ENCODE measurements at places on chromosomes 1 and 21.

DNA sequence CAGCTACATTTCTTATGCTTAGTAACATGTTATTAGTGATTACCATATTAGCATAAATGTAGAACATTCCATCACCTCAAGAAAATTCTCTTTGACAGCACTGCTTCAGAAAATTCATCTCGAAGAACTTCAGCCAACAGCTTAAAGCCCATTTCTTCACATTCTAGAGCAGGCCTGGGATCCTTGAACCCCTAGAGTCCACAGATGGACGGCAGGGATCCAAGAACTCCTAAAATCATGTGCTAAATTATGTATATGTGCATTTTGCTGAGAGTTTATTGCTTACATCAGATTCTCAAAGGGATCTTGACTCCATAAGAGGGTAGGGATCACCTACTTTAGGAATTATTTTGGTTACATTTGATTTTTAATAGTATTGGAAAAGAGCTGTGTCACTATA, 76.2 kb upstream of the TEKT2 start:
- DNase-seq: no peak

DNA sequence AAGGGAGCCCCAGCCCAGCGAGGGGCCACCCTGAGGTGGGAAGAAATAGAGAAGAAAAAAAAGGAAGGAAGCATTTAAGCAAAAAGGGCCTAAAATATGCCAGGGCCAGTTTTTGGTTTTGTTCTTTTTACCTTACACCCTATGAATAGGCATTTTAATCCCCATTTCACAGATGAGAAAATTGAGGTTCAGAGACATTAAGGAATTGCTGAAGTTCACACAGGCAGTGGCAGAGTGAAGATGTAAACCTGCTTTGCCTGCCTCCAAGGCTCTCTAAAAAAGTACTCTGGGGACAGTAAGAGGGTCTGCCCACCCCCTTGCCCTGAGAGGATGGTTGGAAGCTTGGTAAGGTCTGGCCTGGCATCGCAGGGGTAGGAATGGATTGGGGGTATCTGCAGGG, 19.8 kb downstream of the RAP1GAP start:
- DNase-seq: no peak

GRCh38 chr1:61930116-61930645, 187.9 kb downstream of the PATJ start:
- DNase-seq: no peak

DNA sequence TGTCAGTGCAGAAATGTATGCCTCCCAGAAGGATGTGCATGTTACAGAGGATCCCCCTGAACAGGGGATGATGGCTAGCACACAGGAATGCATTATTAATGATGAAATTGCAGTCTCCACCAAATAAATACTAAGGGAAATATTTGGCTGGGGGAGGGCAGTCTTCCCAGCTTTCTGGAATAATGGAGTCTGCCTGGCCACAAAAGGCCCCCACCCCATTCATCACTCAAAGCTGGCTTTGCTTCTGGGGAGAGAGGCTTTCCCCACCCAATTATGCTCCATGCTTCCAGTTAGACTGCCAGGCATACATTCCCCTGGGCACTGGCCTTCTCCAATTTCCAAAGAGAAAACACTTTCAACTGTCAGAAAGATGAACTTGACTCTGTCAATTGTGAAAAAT, 302.7 kb downstream of the SIPA1L2 start:
- no peak for DNase-seq

DNA sequence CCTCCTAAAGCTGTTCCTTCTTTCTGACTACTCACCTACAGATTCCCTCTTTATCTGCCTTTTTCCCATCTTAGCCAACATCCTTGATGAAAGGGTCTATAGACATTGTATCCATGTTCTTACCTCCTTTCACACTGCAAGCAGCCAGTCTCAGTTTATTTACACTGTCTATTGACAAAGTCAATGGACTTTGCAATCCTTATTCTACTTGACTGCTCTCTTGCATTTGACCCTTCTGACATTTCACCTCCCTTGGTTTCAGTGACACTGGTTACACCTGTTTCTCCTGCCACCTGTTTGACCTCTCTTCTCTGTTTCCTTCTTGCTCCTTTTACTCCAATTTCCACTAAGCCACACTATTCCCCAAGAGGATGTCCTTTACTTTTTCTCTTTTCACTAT, 224.0 kb upstream of the SNX7 start:
- no peak for DNase-seq

- DNase-seq: no peak
Observed at GRCh38 chr1:59768792-59769735, 45.7 kb upstream of the HOOK1 start.

DNA sequence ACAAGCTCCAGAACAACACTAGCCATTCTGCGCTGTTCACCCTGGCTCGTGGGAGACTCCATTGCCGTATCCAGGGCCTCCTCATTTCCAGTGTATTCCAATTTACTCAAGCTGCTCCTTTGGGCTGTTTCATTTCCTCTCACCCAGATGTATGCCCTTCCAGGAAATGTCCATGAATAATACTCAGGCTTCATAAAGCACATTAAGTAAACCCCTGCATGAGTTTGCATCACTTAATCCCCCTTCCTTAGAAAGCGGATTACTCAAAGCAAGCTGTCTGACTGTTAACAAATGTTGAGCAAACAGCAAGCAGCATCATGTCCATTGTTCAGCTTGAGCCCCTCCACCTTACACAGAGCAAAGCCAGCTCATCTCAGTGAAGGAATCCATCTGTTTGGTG, 403.6 kb upstream of the PBX1 start:
- no peak for DNase-seq

GRCh38 chr1:225684741-225685140, 31.8 kb upstream of the ENAH start:
- DNase-seq: no peak

- DNase-seq: no peak
Observed at GRCh38 chr1:227429447-227430359, 111.4 kb upstream of the CDC42BPA start.

DNA sequence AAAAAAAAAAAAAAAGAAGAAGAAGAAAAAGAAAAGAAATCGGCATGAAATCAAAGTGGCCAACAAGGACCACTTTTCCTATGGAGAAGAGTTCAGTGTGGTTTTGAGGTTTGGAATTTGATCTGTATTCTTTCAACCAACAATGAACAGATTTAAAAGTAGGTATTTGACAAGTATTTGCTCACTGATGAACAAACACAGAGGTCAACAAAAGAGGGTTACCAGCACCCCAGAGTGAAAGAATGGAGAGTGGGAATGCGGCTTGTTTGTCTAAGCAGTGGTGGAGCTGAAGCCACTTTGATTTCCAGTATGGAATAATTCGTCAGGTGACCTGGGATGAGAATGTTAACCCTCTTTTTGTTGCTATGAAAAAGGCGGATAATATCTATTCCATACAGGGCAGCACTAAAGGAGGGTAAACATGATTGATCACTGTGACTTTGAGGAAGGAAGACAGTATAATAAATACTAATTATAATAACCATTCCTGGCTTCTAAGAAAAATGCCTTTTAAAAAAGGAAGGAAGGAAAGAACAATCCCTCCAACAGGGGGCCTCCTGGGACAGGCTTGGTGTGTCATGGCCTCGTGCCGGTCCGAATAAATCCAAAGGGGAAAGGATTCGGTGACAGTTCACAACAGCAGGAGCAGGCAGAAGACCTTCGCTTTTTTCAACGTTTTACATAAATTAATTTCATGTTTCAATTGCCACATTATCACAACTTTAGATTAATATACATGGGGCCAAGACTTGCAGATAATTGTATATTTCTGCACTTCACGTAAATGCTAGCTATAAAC, 37.2 kb upstream of the SIM2 start:
- no peak for DNase-seq

DNA sequence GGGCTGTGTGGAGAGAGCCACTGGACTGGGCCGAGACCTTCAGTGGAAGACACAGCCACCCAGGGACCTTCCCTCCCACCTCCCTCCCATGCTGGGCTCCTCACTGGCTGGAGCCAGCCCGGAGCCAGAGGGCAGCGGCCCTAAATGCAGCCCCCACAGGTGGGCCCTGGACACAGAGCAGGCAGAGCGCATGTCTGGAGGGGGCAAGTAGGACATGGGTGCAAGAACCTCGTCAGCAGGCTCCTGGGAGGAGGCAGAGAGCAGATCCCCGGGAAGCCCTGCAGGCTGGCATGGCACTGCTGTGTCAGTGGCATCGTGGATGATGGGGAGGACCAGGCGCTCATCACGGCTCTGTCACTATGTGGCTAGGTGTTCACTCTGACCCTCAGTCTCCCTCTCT, 45.7 kb downstream of the DMRTB1 start:
- DNase-seq: no peak

GRCh38 chr1:87705233-87705632, 376.6 kb downstream of the LMO4 start:
- no peak for DNase-seq

DNA sequence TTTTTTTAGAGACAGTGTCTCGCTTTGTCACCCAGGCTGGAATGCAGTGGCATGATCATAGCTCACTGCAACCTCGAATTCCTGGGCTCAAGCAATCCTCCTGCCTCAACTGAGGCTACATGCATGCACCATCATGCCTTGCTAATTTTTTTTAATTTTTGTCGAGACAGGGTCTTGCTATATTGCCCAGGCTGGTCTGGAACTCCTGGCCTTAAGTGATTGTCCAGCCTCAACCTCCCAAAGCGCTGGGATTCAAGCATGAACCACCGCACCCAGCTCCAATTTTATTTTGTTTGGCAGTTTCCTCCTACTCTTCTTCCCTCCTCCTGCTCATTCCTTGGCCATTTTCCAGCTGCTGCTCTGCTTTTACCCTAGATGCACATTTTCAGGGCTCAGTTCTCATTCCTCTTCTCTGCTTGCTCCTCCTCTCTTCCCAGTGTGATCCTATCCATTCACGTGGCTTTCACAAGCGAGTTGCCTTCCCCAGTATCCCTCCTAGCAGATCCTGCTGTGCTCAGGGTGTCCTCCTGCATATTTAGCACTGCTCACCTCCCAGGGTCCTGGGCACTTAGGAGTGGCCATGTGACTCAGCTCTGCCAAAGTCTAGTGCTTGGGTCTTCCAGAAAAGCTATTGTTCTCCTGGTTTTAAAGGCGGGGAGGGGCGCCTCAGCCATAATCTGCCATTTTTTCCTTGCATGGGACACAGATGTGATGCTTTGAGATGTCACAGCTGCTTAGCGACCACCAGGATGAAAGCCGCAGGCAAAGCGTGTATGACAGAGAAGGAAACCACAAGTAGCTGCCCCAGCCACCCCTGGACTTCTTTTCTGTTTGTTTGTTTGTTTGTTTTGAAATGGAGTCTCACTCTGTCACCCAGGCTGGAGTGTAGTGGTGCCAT, 33.7 kb downstream of the PSEN2 start:
- no peak for DNase-seq

DNA sequence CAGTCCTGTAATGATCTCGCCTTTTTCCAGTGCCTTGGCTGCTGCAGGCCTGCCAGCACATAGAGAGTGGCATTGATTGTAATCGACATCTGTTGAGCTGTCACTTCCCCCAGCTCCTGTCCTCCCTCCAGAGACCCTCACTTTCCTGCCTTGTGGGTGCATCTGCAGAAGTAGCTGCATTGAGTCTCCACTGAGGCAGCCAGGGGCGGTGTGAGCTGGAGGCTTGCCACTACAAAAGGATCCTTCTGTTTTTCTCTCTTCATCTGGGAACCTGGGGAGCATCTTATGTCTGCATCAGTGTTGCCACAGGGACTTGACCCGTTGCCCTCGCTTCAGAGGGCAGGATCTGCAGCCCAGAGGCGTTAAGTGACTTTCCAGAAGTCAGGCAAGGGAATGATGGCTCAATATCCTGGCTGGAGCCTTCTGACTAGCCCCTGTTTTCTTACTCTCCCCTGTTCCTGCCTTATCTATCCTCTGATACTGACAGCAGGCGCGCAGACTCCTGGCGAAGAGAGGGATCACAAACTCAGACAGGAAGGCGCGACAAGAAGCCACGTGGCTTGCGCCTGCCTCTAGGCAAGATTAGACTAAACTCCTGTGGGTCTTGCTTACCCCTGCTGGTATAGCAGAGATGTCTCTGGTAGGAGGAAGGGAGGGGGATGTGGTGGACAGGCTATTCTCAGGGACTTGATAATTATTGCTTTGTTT, 13.3 kb upstream of the FMOD start:
- DNase-seq: no peak

- DNase-seq: no peak
Observed at GRCh38 chr1:234645964-234646363, 36.0 kb upstream of the IRF2BP2 start.

DNA sequence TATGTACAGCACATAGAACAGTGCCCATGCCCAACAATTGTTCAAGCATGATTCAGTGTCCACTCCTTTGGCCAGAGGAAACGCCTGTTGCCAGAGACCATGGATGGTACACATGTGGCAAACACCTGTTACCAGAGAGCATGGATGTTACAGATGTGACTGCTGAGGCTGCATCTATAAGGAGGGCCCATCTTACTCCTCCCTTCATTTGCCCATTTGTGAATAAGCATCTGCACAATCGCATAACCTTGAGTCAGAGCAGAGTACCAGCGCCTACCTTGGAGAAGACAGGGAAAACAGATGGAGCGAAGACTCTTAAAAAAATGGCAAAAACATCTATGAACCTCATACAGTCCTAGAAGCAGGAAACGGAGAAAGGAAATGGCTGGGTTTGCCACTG, 36.6 kb upstream of the CACHD1 start:
- no peak for DNase-seq

- no peak for DNase-seq
Observed at GRCh38 chr1:18010945-18011344, 96.7 kb upstream of the IGSF21 start.

- no peak for DNase-seq
Observed at GRCh38 chr1:20840731-20841130, 53.6 kb upstream of the HP1BP3 start.

DNA sequence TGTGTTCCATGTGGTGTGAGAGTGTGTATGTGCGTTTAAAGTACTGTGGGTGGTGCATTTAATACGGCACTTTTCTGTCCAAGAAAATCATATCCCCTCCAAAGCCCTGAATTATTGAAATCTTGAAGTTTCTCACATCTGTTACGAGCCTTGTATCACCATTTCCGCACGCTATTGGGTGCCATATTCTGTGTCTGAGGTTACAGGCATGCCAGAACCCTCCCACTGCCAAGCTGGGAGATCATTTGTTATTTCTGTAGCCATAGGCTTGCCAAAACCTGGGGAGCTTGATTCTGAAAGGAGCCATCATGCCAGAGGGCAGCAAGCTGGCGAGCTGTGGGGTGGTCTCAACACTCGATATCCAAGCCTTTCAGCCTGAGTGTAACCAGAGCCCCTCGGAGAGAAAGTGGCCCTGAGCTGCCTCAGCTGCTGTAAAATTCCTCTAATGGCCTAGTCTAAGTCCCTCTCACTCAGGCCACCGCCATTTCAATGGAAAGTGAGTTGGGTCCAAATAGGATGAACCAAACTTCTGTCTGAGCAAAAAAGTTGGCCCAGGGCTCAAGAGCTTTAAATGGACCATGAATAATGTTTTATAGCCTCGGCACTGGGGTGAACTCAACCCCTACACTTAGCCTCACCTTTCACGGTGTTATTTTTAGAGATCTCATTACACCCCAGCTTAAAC, 298.4 kb upstream of the DUSP10 start:
- no peak for DNase-seq

- DNase-seq: no peak
Observed at GRCh38 chr1:64038119-64038518, 165.3 kb upstream of the UBE2U start.

- DNase-seq: no peak
Observed at GRCh38 chr1:96002201-96002600, 719.4 kb upstream of the PTBP2 start.

Measured in suprapubic skin (tissue), 4 donors.